GM23338 (cell line): ENCODE measurements at places on chromosomes 11 and 22.

DNA sequence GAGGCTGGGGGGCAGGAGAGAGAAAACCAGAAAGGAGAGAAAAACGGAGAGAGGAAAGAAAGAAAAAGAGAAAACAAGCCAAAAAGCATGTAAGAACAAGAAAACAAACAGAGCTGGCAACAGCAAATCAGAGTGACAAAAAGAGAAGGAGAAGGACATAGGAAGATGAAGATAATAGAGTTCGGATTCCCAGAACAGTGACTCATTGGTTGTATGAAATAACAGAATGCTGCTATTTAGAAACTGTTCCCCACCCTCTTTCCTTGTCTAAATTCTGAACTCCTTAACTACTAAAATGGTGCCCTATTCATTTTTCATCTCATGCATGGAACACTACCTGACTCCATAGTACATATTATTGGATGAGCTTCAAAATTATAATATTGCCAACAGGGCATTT, 317.4 kb downstream of the C11orf87 start:
- DNase-seq: no peak

GRCh38 chr11:31818874-31819331, 7.8 kb upstream of the PAX6 start:
- peak; percentile 66 for DNase-seq

GRCh38 chr22:49367041-49367697, 460.5 kb downstream of the BRD1 start:
- no peak for DNase-seq

- DNase-seq: no peak
Measured at GRCh38 chr11:116932181-116932580, 94.8 kb upstream of the APOA1 start.

DNA sequence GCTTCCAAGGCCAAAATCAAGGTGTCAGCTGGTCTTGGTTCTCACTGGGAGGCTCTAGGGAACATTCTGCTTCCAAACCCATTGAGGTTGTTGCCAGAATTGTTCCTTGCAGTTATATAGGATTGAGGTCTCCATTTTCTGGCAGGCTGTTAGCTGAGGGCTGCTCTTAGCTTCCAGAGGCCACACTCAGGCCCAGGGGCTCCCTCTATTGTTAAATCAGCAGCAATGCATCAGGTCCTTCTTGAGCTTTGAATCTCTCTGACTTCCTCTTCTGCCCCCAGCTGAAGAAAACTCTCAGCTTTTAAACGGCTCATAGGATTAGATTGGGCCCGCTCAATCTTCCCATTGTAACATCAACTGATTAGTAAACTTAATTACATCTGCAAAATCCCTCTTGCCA, 39.3 kb upstream of the BSX start:
- DNase-seq: peak; percentile 88

- DNase-seq: peak; percentile 71
Measured at GRCh38 chr11:19953909-19954308, 206.4 kb downstream of the DBX1 start.

DNA sequence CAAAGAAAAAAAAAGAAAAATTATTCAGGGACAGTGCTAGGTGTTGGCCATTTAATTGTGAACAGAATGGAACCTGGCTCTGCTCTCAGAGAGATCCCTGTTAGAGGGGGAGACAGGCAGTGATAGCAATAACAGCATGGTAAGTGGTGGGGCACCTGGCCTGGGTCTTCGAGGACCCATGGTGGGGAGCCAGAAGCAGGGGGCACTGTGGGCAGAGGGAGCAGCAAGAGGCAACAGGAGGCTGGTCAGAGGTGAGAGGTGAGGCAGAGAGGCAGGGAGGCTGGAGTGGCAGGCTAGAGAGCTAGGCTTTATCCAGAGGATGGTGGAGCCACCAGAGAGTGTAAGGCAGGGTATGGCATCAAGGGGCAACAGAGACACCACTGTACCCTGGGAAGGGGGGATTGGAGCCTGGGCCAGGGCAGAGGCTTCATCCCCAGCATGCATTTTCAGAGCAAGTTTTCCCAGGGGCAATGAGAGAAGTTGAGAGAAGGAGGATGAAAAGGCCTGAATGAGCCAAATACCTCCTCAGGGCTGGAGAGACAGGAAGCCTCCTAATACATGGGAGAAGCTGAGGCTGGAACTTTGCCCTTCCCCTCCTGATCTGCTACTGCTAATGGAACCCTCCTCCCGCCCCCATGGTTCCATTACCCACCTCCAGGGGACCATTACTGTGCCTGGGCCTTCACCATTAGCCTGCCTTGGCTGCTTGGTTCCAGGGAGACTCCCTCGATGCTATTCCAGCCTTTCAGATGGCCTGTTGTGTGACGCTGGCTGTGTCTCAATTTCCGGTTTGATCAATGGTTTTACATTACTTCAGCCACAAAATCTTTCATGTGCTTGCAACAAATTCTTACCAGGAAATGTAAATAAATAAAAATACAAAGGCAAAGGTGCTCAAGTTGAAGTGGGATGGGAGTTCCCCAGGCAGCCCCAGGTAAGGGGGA, 2.6 kb upstream of the P2RY2 start:
- peak; percentile 37 for DNase-seq

DNA sequence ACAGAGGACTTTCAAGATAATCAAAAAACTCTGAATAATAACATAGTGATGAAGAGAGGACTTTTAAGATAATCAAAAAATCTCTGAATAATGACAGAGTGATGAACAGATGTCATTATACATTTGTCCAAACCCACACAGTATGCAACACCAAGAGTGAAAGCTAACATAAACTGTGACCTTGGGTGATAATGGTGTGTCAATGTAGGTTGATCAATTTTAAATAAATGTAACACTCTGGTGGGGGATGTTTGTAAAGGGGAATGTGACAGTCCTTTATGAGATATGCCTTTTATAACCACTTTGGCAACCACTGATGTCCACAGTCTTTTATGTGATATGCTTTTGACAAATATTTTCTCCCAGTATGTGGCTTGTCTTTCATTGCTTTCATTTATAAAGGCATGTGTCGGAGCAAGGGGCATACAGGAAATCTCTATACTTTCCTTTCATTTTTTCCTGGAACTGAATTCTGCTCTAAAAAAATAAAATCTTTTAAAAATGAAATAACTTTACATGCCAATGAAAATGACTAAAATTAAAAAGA, 10.3 kb upstream of the OR9G1 start:
- no peak for DNase-seq

GRCh38 chr11:31445621-31446020, 63.8 kb downstream of the IMMP1L start:
- DNase-seq: no peak

GRCh38 chr11:68509066-68509465, 48.5 kb downstream of the PPP6R3 start:
- peak; percentile 28 for DNase-seq

DNA sequence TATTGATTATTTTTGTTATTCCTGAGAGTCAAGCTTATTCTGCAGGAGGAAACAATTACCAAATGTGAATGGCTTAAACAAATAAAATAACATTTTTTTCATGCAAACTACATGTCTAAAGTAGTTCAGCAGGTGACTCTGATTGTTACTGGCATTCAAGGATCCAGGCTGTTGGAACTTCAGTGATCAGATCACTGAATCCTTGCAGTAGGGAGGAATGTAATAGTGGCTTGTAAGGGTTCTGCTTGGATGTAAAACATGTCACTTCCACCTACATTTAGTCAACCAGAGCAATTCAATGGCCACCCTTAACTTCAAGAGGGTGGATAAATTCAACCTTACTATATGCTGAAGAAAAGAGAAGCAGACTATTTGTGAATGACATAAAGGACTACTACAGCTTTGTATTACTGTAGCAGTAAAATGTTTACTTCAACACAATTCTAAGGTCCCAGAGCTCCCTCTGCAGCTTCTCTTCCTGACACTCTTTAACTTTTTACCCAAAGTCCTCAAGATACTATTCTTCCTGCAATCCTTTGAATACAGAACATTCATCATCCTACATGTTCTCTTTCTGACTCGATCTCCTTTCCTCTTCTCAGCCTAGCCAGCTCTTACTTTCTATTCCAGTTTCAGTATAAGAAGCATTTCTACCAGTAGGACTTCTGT, 284.0 kb downstream of the LRRC4C start:
- DNase-seq: peak; percentile 60

GRCh38 chr11:131824771-131825170, 454.4 kb downstream of the NTM start:
- DNase-seq: no peak

DNA sequence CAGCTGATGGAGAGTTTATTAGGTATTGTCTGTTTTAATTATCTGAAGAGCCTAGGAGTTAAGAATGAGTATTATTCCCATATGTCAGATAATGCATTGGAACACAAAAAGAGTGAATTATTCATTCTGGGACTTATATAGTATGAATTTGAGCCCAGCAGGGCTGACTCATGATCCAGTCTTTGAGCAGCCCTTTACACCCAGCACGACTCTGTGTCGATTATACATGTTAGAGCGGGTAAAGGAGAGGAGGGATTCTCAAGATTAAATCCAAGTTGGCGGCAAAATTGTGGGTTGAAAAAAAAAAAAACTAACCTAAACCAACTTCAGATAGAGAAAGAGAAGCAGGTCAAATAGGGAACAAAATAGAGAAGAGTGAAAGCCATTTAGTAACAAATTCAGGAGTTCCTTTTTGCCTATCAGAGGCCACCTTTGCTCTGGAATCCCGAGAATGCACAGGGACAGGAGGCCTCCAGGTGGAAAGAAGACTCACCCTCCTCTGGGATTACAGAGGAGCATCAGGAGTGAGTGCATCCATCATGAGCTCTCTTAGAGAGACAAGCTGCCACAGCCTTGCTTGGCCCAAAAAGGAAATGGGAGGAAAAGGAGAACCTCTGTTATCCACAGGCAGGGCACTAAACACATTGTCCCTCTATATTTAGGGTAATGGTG, 3.1 kb downstream of the MRGPRX1 start:
- DNase-seq: peak; percentile 72

DNA sequence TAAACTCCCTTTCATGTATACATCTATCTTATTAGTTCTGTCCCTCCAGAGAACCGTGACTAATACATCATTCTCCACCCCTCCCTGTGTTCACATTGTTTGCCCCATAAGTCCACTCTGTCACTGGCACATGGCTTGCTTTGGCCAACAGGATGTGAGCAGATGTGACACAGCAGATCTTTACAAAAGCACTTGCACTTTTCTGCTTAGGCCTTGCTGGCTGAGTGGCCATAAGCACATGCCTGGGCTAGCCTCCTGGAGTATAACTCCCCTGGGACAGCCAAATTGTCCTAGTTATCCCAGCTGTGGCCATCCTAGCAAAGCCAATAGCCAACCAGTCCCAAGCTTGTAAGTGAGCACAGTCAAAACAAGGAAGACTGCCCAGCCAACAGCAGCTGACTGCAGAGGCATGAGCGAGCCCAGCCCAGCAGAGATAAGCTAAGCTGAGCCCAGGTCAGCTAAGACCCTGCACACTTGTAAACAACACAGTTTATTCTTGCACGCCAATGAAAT, 9.7 kb upstream of the RCN1 start:
- no peak for DNase-seq

GRCh38 chr22:27113641-27114040, 456.3 kb downstream of the MIAT start:
- DNase-seq: no peak

GRCh38 chr11:128857341-128857740, 9.8 kb downstream of the KCNJ1 start:
- DNase-seq: no peak

GRCh38 chr11:100808904-100809491, 121.9 kb downstream of the ARHGAP42 start:
- peak; percentile 20 for DNase-seq

DNA sequence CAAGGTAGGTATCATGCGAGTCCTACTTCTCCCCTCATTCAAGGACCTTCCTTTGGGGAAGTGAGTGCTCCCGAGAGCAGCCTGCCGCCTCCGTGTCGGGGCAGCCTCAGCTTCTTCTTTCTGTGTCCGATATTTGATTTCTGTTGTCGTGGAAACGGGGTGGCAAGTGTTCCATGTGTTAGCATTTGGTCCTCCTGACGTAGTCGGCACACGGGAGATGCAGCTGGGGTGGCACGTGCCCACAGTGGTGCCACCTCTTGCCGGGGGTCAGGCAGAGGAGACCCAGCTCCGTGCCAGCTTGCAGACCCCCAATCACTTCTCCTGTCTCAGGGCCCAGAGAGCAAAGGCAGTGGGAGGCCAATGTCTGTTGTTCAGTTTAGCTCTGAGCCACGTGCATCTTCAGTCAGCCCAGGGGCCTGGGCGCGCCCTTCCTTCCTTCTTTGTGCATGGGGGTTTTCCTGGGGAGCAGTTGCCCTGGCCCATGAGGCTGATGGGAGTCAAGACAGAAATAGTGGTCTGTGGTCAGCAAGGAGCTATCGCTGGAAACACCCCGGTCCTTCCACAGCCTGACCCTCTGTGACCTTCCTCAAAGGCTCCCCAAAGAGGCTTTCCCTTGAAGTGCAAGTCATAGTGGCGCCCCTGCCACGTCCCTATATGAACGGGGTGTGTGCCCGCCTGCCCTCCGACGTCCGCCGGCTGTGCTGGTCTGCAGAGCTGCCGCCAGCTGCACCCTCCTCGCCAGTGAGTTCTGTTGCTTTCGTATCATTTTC, 44.5 kb downstream of the PARVB start:
- DNase-seq: no peak

DNA sequence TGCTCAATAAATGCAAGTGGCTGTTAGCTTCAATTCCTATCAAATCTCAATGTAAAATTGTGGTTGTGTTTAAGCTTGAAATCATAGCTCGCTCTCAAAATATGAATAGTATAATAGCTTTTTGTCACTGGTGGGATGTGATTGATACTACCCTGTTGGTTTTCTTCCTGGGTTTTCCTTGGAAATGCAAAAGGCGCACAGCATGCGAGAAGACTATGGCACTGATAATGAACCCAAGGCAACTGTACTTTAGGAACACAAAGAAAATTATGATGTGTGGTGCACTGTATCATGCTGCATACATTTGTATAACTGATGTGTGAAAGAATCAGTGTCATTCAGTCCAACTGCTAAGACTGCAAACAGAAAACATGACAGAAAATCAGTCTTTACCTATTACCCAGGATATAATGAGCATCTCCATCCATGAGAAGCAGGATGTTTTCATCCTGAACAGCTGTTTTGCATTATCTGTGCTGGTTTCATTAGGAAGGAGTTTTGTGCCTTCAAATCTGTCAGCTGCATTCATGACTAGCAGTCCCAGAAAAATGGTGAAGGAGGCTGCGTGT, 101.2 kb downstream of the TRPC6 start:
- DNase-seq: no peak

DNA sequence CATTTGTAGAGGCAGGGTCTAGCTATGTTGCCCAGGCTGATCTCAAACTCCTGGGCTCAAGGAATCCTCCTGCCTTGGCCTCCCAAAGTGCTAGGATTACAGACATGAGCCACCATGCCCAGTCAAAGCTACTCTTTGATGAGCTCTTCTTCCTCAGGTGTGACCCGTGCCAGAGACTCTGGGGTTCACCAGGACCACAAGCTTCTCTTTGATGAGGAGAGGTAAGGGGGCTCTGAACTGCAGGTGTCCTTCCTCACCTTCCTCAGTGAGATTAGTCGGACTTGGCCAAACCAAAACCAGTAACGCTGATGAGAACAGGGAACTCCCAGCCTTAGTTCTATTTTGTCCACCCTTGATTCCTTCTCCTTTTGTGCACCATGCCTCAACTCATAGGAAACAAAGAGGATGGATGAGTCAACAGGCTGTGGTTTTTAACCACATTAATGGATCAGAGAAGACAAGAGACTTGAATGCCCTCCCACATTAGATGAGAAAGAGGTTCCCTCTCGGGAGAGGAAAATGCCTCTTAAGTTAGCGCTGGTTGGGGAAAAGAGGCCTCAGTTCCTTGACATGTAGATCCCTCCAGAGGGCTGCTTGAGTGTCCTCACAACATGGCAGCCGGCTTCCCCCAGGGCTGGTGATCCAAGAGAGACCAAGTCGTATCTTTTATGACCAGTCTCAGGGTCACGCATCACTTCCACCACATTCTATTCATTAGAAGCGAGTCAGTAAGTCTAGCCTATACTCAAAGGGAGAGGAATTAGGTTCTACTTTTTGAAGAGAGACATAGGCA, 25.7 kb upstream of the CTR9 start:
- DNase-seq: no peak
